ENCODE measurements at places on chromosomes 3 and 15.

DNA sequence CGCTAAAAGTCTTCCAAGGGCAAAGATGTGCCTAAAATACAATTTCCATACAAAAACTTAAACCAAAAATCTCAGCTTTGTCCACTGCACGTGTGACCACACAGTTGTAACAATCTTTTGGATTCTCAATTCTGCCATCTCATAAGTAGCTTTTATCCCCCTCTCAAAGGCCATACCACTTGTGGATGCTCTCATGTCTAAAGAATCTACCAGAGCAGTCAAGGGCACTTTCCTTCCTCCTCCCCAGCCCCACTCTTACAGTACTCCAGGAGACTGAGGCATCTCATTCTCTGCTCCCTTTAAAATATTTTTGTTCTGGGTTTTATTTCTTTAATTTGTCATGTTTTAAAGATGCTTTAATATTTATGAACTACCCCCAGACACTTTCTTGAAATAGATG, 102.3 kb upstream of the PFN2 start:
- no peak for DNase-seq

- no peak for DNase-seq
These were observed 62.0 kb downstream of the MYO5A start for GRCh38 chr15:52466716-52467115.

- no peak for DNase-seq
These were observed 179.2 kb downstream of the ATP10A start for GRCh38 chr15:25683911-25684310.

DNA sequence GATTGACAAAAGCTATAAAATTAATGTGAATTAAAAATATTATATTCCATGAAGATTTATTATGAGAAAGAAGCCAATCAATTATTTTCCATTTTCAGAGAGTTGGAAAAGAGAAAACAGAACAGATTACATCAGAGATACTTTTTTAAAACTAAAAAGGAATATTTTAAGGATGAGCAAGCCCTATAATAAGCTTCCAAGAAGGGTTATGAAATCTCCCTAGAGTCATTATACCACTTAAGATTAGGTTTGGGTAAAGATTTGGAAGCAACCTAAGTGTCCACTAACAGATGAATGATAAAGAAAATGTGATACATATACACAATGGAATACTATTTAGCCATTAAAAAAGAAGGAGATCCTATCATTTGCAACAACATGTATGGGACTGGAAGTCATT, 51.6 kb upstream of the FSIP1 start:
- DNase-seq = no peak

- DNase-seq = no peak
These were observed 58.4 kb downstream of the LMLN start for GRCh38 chr3:198018416-198018815.

DNA sequence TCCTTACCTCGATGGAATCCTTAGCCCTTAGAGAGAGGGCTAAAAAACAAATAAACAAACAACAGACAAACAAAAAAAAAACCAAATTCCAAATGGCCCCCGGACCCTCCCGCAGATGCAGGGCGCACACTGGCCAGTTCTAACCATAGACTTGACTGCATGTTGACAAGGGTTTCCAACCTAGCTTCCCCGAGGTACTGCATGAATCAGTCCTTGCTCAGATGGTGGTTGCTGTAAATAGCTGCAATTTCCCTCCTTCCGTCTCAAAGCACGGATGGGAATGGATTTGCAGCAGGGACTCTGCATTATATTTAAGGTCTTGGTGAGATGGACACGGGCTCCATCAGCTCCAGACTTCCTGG, 162.8 kb downstream of the CD47 start:
- no peak for DNase-seq

DNA sequence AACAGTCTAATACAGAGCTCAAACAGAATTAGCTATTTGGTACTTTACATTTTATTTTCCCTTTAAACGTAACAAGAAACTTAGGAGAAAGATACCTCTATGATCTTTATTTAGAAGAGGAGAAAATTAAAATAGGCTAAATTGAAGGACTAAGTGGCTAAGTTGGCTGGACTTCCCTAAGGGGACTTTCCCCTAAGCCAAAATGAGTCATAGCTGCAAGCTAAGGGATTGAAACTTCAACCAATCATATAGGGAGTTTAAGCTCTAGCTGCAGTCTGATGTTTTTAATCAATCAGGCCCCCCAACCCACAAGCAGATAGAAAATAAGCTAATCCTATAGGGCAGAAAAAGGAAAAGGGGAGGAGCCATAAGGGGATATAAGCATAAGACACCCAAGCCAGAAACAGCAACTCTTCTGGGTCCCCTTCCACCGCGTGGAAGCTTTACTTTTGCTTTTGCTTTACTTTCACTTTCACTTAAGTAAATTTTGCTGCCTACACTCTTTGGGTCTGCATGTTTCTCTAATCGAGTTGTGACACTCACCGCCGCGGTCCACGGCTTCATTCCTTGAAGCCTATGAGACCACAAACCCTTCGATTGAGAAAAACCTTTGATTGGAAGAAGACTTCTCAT, 1108.5 kb upstream of the EPHA6 start:
- no peak for DNase-seq

DNA sequence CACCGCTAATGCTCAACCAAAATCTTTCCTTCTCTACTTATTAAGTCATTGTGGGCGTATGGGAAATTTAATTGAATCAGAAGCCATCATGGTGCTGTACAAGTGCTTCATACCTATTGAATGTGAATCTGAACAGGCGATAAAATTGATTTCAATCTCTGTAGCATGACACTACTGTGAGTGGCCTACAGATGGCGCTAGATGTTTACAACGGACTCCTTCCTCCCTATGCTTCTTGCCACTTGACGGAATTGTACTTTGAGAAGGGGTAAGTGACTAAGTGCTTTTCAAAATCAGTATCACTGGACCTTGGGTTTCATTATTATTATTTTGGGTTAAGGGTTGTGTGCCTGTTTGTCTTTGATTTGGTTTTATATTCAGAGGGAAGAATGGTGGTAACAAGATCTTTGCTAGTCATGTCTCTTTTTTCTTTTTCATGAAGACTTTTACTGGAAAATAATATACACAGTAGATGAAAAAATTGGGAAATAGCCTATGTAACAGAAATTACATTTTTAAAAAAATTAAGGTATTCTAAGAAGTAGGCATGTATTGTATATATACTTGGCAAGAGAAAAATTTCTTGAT, 35.4 kb downstream of the ACP3 start:
- DNase-seq = peak; percentile 72

DNA sequence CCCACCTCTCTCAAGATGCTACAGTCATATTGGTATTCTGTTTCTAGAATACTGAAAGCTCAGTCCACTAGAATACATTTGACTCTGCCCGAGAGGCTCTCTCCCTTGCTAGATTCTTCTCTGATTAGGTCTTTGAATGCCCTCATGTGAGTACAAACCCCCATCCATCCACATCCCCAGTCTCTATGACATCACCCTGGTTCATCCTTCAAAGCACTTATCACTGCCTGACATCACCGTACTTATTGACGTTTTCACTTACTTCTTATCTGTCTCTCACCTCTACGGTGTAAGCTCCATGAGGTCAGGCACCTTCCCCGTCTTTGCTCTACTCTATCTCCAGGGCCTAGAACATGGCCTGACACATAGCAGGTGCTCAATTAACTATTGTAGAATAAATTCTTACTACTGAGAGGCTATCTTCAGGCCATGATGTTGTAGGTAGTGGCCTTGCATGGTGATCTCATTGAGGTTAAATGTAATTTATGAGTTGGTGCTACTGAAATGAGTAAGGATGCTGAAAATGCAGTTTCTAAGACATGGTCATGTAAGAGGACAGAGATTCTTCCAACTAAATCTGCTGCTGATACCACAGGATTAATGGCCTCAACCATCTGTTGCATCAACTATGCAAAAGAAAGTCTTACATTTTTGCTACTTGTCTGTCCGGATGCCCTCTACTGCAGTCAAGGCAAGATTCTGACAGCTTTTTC, 26.8 kb downstream of the EOGT start:
- no peak for DNase-seq

DNA sequence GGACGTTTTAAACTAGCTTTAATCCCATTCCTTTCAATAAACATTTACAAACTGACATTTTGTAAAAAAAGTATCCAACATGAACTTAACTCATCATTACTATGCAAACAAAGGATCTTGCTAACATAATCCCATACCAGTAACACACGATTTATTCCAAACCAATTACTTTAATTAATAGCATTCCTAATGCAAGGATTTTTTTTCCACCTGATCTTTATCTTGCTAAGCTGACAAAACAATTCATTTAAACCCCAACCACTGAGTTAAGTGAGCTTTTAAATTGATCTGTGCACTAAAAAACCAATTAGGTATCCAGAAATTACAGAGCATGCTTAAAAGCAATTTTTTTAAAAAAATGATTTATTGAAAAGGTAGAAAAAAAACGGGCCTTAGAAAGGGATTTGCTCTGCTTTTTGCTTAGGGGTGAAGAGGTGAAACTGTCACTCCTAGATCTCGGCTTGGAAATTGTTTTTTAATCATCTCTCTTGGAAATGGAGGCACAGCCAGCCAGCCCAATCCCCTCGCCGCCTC, 1.2 kb downstream of the SH3BP5 start:
- no peak for DNase-seq

Measured in activated naive CD8-positive, alpha-beta T cell treated with anti-CD3 and anti-CD28 coated beads, Interleukin-2, amount 50 U/mL, for 24 hours (primary cell).